ENCODE measurements at places on chromosomes 5 and 9.

GRCh38 chr5:150234576-150235499 is 45.0 kb downstream of the SLC6A7 start:
- no peak for DNase-seq

DNA sequence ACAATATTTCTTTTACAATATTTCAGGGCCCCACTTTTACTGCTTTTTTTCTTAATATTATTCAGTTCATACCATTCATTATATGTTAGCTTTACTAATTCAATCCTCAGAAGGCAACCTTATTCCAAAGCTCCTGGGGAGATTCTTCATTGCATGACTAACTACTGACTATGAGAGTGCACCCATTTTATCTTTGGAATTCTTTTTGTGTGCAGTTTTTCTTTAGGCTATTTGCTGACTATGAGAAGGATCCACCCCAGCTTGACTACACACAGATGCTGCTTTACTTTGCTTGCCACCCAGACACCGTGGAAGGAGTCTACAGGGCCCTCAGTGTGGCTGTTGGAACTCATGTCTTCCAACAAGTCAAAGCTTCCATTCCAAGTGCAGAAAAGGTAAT is 56.9 kb upstream of the IL7R start:
- DNase-seq = no peak

GRCh38 chr5:42403236-42403635 is 20.0 kb upstream of the GHR start:
- DNase-seq = no peak

- DNase-seq = no peak
Observed at GRCh38 chr5:67643536-67643935, 446.9 kb upstream of the CD180 start.

- DNase-seq = no peak
Observed at GRCh38 chr5:137095597-137095996, 403.5 kb downstream of the SPOCK1 start.

DNA sequence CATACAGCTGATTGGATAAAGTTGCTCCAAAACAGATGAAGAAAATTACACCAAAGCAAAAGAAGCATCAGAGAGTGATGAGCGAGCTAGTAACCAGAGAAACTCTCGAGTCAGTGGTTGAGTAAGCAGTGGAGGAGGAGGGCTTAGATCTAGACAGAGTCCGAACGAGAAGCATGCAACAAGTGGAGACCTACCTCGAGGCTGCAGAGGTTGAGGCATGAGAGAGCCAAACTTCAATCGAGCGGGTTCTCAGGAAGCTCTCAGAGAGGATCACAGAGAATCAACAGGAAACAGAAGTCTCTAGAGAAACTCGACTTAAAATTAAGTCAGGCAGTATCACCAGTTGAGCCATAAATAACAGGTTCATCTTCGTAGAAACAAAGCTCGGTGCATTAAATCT is 6.1 kb downstream of the RUSC2 start:
- no peak for DNase-seq

DNA sequence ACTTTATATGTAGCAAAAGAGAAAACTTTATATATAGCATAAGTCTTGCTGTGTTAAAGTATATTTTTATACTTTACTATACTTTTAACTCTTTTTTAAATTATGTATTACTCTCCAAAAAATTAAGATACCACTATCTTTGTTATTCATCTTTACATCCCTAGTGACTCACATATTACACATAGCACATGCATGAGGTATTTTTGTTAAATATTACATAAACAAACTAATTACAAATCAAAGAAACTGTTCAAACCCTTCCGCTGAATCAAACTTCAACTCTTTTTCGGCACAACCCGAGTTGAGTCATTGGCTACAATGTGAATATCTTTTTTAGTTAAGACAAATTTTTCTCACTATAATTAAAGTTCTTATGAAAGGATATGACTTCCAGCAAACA is 32.1 kb downstream of the NADK2 start:
- no peak for DNase-seq

GRCh38 chr9:12774861-12775678 is at the start of gene LURAP1L:
Gene LURAP1L, plus strand, starts transcription at chr9:12775020. Its CDS starts 696 bp downstream, at chr9:12775716.
- no peak for DNase-seq

DNA sequence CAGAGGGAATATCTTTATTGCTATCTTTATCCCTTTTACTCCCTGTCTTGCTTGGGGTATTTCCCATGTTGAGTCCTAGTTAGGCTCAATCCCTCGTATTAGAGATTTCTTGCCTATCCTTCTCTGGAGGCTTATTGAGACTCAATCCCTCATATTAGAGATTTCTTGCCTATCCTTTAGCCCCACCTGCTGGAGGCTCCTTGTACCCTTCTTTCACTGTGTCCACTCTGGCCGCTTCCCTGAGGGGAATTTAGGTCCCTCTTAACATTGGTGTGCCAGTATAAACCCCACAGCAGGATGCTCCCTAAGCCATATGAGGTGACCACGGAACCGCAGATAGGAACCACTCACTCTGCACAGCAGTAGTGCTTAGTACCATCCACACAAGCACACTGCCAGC is 110.7 kb upstream of the MAMDC2 start:
- DNase-seq = no peak
